Stimulated activated CD8-positive, alpha-beta memory T cell treated with anti-CD3 and anti-CD28 coated beads, Interleukin-7, amount 100 ng/mL, for 1 hour (primary cell): ENCODE measurements at places on chromosomes 4 and X.

DNA sequence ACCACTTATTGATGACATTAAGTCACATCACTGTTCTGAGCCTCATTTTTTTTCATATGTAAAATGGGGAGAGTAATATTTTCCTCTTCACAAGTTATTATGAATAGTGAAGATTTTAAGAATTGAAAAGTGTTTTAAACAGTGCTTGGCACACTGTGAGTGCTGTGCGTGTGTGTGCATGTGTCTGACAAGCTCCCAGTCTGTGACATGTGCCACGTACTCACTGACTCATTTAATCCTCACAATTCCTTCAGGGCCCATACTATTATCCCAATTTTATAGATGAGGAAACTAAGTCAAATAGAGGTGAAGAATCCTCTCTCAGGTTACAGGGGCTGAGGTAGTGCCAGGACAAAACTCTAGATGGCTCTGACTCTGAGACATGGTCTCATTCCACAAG, 114.1 kb upstream of the NWD2 start:
- no peak for DNase-seq

GRCh38 chr4:176953021-176953420, 160.3 kb upstream of the VEGFC start:
- no peak for DNase-seq

DNA sequence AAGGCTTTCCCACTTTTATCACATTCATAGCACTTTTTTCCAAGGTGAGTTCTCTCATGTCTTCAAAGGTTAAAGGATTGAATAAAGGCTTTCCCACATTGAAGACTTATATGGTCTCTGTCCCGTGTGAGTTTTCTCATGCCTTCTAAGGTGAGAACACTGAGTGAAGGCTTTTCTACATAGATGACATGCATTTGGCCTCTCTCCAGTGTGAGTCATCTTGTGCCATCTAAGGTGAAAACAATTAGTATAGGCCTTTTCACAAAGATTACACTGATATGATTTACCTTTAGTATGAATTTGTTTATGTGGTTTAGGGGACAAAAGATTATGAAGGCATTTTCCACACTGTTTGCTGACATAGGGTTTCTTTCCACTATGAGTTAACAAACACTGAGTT, 21.2 kb downstream of the USP17L30 start:
- no peak for DNase-seq

GRCh38 chrX:65607070-65607742, 60.2 kb upstream of the MSN start:
- no peak for DNase-seq

DNA sequence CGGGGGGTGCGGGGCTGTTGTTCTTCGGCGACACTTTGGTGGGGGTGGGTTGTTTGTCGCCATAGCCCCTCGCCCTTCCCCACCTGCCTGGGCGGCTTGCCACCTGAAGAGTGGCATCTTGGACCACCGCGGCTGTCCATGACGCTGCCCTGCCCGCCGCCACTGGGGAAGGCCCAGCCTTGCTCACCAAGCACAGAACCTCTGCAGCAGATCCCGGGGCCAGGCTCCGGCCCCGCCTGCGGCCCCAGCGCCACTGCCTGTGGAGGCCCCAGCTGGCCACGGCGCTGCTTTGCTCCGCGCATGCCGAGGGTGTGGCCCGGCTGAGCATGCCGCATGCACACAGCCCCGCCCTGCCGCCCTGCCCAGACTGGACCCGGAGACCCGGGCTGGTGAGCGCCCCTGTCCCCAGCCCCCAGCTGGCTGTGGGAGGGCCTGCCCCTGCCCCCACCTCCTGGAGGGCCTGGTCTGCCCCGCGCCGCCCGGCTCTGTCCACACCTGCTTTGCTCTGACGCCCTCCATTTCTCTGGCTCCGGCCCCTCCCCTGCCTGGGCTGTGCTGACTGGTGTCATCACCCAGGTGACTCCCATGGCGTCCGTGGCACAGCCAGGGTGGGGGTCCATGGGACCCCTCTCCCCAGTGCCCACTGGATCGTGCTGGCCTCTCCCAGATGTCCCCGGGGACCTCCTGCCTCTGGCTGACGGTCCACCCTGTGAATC, 5.3 kb downstream of the NAT8L start:
- DNase-seq = no peak

- DNase-seq = peak; percentile 52
These were observed 12.2 kb upstream of the CENPU start for GRCh38 chr4:184745831-184746795.
